ENCODE measurements at places on chromosomes 11 and 22.

GRCh38 chr22:32044913-32045312, 1.9 kb downstream of the SLC5A1 start:
- DNase-seq: no peak

DNA sequence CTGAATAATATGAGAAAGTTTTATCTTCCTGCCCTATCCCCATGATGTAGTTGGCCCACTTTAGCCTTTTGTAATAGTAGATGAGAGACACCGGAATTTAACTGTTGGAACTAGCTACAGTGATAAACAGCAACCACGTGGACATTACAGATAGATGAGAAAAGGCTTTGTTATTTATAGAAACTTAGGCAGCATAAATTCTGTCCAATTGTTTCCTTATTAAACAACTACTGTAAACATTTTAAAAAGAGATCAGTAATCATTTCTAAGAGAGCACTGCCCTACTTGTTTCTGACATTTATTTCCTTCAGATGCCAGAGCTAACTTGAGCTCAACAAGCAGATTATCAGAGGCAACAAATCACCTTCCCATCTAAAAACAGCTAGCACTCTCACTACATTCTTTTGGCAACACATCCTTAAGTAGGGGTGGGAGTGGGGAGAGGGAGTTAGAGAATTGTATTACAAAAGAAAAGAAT, 63.1 kb downstream of the SOX6 start:
- DNase-seq: no peak

GRCh38 chr22:27724157-27724556, 77.4 kb downstream of the MN1 start:
- DNase-seq: no peak

DNA sequence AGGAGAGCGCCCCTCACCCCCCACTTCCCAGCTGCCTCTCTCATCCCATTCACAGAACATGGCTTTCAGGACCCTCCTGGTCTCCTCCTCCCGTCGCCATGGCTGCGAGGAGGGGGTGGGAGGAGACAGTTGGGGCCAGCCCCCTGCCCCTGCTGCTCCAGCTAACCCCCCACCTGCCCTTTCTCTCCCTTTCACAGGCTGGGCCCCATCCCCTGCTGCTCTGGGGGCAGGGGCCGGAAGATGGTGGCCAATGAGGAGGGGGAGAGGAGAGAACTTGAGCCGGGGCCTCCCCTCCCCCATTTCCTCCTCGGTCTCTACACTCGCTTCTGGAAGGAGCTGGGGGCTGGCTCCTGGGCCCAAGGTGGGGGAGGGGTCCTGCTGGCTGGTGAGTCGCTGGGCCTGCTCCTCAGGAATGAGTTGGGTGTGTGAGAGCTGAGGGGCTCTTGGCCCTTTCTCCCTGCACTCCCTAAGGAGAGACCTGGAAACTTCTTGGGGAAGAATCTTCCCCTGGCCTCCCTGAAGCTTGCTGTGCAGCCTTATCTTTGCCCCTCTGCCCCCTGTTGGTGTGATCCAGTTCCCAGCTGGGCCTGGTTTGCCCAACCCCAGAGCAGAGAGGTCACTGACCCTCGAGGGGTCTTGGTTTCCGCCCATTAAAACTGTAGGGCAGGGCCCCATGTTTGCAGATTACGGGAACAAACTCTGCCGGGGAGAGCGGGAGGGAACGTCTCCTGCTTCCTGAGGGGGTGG, 10.2 kb downstream of the YPEL4 start:
- DNase-seq: peak; percentile 35

DNA sequence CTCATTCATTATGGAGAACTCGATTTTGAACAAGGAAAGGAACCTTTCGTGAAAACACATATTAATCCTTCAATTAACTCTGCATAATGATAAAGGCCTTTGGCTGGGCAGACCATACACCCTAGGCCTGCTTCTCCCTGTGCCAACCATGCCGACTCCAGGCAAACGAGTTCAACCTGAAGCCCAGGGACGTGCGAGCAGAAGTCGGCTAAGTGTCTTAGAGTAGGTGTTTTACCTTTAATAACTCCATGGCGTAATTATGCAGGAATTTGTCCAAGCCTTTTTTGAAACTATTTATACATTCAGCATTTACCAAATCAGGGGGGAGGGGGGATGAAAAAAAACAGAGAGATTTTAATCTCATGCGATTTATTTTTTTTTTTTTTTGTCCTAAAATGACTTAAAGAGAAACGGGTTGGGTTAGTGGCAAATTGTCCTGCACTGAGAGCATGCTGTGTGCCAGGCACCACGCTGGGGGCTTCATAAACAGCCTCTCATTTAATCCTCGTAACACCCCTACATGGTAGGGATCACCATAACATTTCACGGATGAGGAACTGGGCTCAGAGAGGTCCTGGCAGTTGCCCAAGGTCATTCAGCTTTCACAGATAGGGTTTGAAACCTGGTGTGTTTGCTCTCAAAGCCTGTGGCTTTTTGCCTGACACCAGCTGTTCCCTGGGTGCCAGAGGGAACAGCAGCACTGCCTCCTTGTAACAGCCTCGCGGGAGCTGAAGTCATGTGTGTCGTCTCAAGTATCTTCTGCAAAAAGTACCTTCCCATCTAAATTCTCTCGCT, 423.9 kb downstream of the MN1 start:
- DNase-seq: peak; percentile 3

- no peak for DNase-seq
Observed at GRCh38 chr11:15890031-15890713, 466.2 kb downstream of the SOX6 start.

- no peak for DNase-seq
Observed at GRCh38 chr22:21686193-21686608, 20.4 kb downstream of the PPIL2 start.

DNA sequence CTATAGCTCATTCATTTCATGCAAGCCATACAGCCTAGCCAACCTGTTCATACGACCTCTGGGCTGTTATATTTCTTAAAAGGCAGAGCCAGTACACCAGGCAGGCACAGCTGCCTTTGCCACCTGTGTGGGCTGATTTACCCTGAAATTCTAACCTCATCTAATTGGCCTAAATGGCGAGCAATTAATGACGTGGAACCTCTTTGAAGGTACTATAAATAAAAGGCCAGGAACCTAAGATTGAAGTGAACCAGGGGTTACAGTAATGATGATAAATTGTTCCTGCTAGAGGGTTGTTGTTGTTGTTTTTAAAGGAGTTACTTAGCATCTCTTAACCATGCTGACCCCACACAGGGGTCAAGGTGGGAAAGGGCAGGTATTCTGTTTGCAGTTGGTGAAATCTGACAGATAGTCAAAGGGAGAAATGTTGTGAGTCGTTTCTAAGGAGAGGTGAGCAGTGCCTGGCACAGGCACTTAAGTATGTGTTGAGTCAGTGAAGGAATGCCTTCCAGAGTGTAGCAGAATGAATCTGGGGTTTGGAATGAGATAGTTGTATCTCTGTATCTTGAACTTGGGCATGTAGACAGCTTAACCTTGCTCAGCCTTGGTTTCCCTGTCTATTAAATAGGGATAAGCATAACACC, 213.5 kb upstream of the NAV2 start:
- peak; percentile 68 for DNase-seq

DNA sequence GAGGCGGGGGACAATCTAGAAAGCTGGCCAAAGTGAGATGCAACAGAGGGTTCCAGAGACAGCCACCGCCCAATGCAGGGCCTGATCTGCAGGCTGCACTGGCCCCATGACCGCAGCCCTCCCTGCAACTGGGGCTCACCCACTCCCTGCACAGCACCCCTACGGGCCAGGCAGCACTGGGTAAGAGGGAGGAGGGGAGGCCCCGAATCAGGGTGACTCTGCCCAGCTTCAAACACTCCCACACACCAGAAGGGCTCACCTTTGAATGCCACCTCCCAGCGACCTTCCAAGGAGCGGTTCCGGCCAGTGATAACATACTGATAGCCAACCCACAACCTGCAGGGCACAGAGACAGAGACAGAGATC, 59.3 kb downstream of the DGCR2 start:
- DNase-seq: no peak

DNA sequence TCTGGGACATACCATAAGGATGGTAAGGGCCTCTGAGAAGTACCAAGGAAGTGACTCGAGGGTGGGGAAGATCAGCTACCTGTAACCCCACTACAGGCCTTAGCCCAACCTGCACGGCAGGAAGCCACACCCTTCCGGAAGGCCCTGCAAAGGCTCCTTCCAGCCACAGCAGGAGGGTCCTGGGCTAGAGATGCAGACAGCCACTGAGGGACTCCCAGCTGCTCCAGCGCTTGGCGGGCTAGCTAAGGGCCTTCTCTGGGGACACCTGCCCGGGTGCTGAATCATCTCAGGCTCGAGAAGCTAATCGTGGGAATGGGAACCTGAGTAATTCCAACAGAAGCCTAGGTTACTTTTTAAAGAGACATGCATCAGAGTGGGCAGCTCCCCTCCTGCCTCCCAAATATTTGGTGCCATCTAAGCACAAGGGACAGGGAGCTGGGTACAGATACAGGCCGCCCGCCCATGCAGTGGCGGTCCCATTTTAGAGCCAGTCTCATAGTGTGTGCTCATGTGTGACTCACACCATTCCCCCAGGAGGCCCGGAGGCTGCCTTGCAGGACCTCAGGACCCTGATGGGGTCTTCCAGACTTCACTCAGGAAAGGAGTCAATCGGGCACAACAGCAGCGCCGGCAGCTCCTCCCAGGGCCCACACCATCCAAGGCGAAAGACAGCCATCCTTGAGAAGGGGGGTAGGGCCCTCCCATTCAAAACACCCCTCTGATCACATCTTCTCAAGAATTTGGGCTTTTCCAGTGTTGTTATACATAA, 8.0 kb downstream of the MYH9 start:
- no peak for DNase-seq

DNA sequence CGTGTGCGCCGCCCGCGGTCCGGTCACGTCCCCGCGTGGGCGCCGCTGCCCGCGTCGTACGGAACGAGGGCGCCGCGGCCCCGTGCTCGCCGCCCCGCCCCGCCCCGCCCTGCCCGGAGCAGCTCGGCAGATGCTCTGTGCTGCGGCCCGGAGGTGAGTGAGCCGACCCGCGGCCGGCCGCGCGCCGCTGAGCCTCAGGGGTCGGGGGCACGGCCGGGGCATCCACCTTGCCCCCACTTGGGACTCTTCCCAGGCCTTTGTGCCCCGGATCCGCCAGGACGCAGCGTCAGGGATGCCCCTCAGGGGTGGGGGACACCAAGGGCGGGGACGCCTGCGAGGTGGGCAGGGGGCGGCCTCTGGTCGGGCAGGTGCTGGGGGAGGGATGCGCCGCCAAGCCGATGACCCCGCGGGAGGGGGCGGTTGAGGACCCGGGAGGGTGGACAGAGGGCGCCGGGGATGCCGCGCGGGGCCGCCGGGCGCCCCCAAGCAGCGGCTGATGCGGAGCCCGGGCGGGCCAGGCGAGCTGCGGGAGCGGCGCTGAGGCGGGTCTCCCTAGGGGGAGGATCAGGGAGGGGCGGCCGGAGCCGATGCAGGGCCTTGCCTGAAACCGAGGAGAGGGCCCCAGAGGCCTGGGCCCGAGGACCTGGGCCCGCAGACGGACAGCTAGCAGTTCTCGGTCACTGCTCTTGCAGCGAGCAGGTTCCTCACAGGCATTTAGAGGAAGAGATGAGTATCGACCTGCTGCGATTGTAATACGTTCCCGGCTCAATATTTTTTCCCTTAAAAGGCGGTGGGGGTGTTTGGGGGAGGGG, at the start of gene GNAZ:
TSS of gene GNAZ (plus strand) at position 102 of the 812 bp plus-strand sequence. CDS start 25,177 bp downstream, outside the sequence.
- DNase-seq: peak; percentile 56

DNA sequence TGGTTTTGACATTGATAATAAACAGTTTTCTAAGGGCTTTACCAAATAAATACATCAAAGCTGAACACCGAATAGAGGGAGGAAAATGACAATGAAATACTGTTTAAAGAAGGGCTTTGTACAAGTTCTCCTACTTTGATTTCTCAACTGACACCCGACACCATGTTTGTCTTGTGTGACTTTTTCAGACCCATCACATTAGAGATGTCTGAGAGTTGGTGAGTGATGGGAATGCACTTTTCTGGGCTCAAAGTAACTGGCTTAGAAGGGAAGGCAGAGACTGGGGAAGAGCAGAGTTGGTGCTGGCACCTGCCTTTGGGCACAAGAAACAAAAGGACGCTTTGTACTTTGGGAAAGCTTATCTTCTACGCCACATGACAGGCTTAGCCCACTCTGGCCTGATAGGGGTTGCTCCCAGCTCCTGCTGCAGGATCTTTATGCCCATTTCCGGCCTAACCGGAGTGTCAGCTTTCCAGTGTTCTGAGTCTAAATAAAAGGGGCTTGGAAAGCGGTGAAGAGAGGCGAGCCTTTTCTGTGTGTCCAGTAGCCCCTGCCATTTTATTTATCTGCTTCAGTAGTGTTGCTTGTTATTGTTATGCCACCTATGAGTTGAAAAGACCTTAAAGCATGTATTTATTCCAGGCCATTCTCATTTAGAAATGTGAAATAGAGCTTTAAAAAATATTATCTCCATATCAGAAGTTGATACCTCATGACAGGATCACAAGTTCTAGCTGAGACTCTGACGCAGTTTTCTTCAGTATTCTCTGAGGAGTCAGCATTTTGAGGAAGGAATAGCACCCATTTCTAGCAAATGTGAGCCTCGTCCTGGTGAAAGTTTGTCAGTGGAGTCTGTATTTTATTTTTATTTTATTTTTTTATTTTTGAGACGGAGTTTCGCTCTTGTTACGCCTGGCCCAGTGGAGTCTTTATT, 24.2 kb downstream of the KREMEN1 start:
- no peak for DNase-seq

- DNase-seq: peak; percentile 15
Observed at GRCh38 chr22:29434288-29434687, 4.1 kb upstream of the RFPL1 start.

GRCh38 chr22:33382436-33382835, 324.3 kb upstream of the SYN3 start:
- DNase-seq: no peak

GRCh38 chr22:50318356-50318697, 8.5 kb downstream of the DENND6B start:
- no peak for DNase-seq

DNA sequence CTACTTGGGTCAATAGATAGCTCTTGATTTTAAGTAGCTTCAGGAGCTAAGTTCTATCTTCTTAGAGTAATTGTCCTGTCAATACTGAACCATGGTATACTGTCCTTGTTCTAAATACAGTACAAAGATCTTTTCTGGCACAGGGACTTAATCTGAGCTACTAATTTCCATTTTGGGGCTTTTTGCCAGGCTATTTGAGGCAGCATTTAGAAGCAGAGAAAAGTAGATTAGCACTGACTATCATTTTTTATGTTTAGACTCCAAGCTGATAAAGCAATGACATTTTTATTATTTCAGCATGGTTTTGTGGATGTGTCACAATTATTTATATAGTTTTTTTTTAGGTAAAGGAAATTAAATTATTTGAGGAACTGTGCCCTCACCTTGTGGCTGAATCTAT, 163.2 kb downstream of the FAT3 start:
- no peak for DNase-seq

DNA sequence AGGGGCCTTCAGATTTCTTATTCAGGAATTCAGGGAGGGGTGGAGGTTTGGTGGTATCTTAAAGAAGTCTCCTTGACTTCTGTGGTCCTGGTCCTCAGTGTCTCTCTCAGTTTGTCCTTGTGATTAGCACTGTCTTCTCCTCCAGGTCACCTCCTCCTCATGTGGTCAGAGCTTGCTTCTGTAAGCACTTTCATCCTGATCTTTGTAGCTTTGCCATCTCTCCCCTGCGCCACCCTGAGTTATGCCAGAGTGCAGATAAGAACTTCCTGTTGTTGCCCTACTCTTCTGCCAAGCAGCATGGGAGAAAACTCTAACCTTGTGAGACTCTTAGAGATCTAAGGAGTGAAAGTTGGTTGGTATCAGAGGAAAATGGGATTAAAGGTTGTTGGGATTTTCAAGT, 30.9 kb downstream of the MICAL2 start:
- no peak for DNase-seq

All from NCI-H146 (cell line).